ENCODE measurements at places on chromosomes 7 and 10. TPM values are rescaled to one million over a fixed set of nuclear protein-coding genes. Genes with fewer than 3 reads are reported as not detected.

DNA sequence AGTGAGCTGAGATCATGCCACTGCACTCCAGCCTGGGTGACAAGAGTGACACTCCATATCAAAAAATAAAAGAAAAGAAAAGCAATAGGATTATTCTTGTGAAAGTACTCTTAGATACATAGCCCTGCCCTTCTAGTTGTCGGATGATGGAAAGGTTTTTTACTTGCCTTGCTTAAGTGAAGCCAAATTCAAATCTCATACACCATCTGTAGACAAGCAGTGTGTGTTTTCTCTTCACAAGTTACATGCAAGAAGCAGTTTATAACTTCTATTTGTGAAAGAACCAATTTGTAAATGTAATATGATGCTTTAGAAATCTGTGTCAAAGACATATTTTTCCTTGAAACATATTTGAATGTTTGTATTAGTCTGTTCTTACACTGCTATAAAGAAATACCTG lies 15.8 kb upstream of the MPP7 start:
- no peaks in the 10 kb centered on the region for H3K4me1 ChIP-seq
- DNase-seq: no peak
- H3K27me3 ChIP-seq: no peaks in the 10 kb centered on the region
- no peak overlapping the region for H3K27ac ChIP-seq
- H3K36me3 ChIP-seq: no peaks in the 10 kb centered on the region

DNA sequence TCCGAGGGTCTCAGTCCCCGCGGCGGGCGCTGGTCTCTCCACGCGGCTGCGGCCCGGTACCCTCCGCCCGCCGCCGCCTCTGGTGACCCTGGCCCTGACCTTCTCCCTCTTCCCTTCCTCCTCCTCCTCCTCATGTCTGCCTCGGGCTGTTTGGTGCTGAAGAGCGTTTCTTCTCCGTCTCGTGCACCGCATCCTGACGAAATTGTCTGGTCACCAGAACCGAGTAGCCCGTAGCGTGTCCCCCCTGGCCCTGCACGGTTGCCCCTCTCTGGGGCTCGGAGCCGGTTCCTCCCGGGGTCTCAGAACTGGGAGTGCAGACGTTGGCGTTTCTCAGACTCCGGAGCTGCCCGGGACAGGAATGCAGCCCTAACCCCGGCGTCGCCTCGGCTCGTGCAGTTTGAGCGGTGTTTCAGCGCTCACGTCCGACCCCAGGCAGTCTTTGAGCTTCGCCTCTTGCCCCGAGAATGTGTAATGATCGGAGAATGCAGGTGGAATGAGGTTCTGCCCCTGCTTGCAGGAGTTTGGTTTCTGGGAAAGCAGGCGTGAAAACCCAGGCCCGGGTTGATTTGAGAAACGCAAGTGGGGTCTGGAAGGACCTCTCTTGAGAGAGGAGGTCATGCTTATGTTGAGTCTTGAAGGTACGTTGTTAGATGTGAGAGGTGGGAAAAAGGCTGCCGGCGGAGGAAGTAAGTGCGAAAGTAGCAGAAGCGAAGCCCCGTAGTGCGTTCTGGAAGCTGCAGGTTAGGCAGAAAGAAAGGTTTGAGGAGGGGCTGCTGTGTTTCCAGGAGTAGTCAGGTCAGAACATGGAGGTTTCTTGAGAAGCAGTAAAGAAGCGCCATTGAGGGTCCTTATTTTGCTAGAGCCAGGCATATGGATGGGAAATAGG lies 743 bp downstream of the RBM17 start:
- no peaks in the 10 kb centered on the region for H3K27me3 ChIP-seq
- DNase-seq: no peak
- no peaks in the 10 kb centered on the region for H3K36me3 ChIP-seq
- H3K4me1 ChIP-seq: peaks cover 7% of the 10 kb centered on the region

DNA sequence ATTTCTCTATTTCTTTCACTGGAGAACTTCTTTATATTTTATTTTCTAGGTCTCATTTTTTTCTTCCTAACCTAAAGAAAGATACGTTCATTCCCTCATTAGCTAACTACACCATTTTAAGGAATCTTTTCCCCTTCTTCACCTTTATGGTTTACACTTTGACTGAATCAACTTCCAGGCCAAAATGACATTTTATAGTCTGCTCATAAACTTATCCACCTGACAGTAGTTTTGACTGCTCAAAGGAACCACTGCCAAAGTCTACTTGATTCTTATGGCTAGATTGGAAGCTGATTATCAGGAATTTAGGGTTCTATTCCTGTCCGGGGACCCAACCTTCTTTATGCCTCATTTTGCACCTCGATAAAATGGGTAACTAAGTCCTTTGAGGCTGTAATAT lies 73.0 kb upstream of the FOXP2 start:
- no peak for DNase-seq
- no peaks in the 10 kb centered on the region for H3K4me1 ChIP-seq
- H3K36me3 ChIP-seq: no peaks in the 10 kb centered on the region
- H3K27me3 ChIP-seq: no peaks in the 10 kb centered on the region
- no peak overlapping the region for H3K27ac ChIP-seq

GRCh38 chr7:138575897-138576428 lies 115.9 kb downstream of the TRIM24 start:
- no peak overlapping the region for H3K27ac ChIP-seq
- H3K4me3 ChIP-seq: no peak overlapping the region
- H3K4me1 ChIP-seq: no peaks in the 10 kb centered on the region
- H3K36me3 ChIP-seq: no peaks in the 10 kb centered on the region

DNA sequence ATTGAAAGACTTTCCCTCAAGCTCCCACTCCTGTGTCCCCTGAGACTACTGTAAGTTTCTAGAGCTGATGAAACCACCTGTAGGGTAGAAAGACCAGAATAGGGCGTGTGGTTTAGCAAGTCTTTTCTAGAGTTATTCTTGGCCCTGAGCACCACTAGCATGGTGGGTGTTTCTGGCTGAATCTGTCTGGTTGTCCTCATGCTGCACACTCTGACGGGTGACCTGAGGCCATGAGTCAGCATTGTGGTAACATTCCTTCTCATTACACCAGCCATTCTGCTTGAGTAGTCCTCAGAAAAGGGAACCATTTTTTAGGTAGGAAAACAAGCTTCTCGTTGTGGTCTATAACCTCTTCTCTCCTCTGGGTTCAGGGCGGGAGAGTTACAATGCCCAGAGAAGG lies 250.3 kb downstream of the SNX13 start:
- no peaks in the 10 kb centered on the region for H3K27me3 ChIP-seq
- no peak overlapping the region for H3K27ac ChIP-seq
- H3K36me3 ChIP-seq: no peaks in the 10 kb centered on the region
- DNase-seq: no peak
- H3K4me3 ChIP-seq: no peak overlapping the region

GRCh38 chr7:30117896-30118295 lies 16.9 kb upstream of the MTURN start:
- H3K27me3 ChIP-seq: no peaks in the 10 kb centered on the region
- no peak overlapping the region for H3K4me3 ChIP-seq
- H3K27ac ChIP-seq: no peak overlapping the region
- DNase-seq: no peak
- H3K36me3 ChIP-seq: no peaks in the 10 kb centered on the region

DNA sequence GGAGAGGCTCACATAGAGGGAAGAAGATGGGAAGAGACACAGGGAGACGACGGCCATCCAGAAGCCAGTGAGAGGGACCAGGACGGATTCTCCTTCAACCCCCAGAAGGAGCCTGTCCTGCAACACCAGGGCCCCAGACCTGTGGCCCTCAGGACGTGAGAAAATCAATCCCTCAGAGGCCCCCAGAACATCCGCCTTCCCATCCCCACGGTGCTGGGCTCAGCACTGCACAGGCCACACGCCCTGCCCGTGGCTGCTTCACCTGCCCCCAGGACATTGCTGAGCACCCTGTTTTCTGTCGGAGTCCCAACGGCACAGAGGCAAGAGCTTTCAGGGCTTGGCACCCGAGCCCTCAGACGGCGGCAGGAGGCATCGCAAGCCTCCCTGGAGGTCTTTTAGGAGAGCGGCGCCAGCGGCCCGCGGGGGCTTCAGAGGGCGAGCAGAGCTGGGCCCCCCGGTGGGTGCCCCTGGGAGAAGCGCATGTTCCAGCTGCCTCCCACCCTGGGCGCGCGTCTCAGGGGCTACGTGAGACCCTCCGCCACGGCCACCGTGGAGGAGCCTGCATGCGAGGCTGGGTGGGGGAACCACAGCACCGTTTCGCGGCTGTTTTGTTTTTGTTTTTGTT lies 42.8 kb downstream of the PDGFA start:
- DNase-seq: no peak
- no peak overlapping the region for H3K27ac ChIP-seq
- peaks cover 6% of the 10 kb centered on the region for H3K27me3 ChIP-seq
- H3K4me3 ChIP-seq: no peak overlapping the region
- H3K36me3 ChIP-seq: no peaks in the 10 kb centered on the region

DNA sequence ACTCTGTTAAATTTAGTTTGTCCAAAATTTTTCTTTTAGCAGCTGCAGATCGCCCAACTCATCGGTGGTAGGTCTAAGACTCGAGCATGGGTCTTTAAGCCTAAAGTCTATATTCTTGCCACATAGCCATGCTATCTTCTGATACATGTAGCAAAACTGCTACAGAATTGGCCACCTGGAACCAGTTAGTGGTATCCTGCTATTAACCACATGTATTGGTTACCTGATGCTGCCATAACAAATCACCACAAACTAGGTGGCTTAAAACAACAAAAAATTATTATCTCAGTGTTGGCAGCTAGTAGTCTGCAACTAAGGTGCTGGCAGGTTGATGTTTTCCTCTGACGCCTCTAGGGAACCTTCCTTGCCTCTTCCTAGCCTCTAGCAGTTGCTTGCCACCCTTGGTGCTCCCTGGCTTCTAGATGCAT lies 96.7 kb upstream of the PIK3CG start:
- H3K27ac ChIP-seq: no peak overlapping the region
- no peaks in the 10 kb centered on the region for H3K4me1 ChIP-seq
- H3K27me3 ChIP-seq: no peaks in the 10 kb centered on the region
- no peak for DNase-seq
- H3K36me3 ChIP-seq: no peaks in the 10 kb centered on the region
- H3K4me3 ChIP-seq: no peak overlapping the region

GRCh38 chr7:151018421-151019129 lies 5.7 kb downstream of the ATG9B start:
- H3K27ac ChIP-seq: no peak overlapping the region
- DNase-seq: no peak
- H3K4me3 ChIP-seq: no peak overlapping the region

DNA sequence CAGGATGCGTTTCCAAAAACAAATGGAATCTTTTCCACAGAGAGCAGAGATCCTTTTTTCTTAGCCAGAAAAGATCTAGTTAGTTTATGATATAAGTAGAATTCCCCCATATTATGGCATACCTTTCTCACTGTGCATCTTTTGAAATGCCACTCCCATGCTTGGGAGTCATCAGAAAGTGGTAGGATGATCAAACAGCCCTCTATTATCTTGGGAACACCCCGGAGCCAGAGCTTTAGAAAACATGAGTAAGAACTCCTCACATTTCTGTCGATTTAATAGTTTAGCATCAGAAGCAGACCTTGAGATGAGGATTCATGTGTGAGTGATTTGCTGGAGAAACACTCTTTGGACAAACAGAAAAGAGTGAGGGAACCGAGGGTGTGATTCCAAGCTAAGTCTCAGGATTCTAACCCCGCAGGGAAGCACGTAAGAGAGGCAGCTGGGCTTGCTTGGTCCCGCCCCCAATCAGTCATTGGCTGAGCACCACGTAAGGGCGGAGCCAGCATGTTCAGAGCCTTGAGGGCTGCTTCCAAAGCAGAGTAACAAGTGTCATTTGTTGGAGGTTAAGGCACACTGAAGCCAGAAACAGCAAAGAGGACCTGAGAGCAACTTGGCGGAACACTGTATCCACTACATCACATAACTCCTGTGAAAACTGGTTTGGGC lies 43.7 kb upstream of the NXPH1 start:
- H3K4me1 ChIP-seq: no peaks in the 10 kb centered on the region
- no peak overlapping the region for H3K4me3 ChIP-seq
- no peaks in the 10 kb centered on the region for H3K36me3 ChIP-seq
- no peak for DNase-seq
- H3K27ac ChIP-seq: no peak overlapping the region

- DNase-seq: no peak
- no peaks in the 10 kb centered on the region for H3K4me1 ChIP-seq
- H3K36me3 ChIP-seq: no peaks in the 10 kb centered on the region
- H3K4me3 ChIP-seq: no peak overlapping the region
- no peak overlapping the region for H3K27ac ChIP-seq
These were observed 41.1 kb downstream of the PUS7 start for GRCh38 chr7:105480931-105481330.

DNA sequence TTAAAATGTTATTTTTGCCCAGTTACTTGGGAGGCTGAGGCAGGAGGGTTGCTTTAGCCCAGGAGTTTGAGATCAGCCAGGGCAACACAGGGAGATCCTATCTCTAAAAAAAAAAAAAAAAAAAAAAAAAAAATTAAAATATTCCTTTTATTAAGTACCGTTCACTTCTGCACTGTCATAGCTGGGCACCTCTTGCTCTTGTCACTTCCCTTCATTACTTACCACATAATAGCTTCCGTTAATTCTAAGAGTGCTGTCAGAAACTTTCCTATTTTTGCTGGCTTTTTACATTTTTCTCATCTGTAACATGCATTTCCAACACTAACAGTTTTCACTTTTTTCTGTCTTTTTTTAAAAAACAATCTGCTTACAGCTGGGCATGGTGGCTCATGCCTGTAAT lies 132.9 kb downstream of the PIP4K2A start:
- H3K4me3 ChIP-seq: no peak overlapping the region
- no peaks in the 10 kb centered on the region for H3K27me3 ChIP-seq
- no peak overlapping the region for H3K27ac ChIP-seq
- H3K4me1 ChIP-seq: no peaks in the 10 kb centered on the region
- no peak for DNase-seq

- no peaks in the 10 kb centered on the region for H3K27me3 ChIP-seq
- peaks cover 5% of the 10 kb centered on the region for H3K4me1 ChIP-seq
- H3K4me3 ChIP-seq: no peak overlapping the region
- no peak for DNase-seq
- H3K27ac ChIP-seq: no peak overlapping the region
These were observed 2.4 kb upstream of the LDB3 start for GRCh38 chr10:86665868-86666267.

- H3K4me1 ChIP-seq: no peaks in the 10 kb centered on the region
- no peak overlapping the region for H3K27ac ChIP-seq
- H3K27me3 ChIP-seq: no peaks in the 10 kb centered on the region
- no peaks in the 10 kb centered on the region for H3K36me3 ChIP-seq
- no peak overlapping the region for H3K4me3 ChIP-seq
These were observed 37.6 kb downstream of the MAPK8 start for GRCh38 chr10:48343921-48344598.

CRTAC1 gene
- total RNA-seq: 8.9 TPM

BMPER gene
- 4.5 TPM for total RNA-seq

ZNF425 gene
- 2.8 TPM for total RNA-seq

AKR1C1 gene
- 18.7 TPM for total RNA-seq

POU6F2 gene
- total RNA-seq: not detected

VTI1A gene
- 53.3 TPM for total RNA-seq

All from prostate gland (tissue), 2 donors.